Stromal cell of bone marrow (primary cell): ENCODE measurements at places on chromosomes 2 and 18.

DNA sequence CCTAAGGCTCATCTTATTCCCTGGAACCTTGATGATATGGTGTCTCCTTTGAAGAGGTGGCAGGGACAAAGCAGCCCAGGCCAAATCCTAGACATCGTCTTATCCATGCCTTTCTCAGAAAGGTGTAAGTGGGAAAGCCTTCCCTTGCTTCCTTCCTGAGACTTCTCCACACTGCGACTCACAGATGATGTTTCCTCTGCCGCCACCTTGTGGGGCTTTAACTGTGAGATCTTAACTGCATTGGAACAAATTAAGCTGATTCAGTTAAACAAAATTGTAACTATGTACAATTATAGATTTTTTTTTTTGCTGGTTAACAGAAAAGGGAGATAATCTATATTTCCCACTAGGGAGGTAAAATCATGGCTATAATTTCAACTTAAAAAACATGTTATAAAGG is 10.0 kb upstream of the GCA start:
- no peak for DNase-seq

DNA sequence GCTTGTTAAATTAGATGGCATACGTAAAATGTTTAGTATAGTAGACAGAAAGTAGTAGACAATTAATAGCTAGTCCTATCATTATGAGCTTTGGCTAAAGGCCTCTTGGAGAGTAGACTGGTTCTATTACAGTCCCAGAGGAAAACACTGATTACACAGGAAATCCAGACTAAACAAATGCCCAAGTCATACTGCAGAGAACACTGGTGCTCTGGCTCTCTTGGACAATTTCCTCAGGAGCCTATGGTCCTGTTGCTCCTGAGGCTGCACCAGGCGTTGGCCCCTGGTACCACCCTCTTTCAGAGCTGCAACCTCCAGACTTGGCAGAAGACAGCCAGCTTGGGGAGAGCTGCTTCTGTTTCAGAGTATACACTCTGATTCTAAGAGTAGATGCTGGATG is 41.8 kb downstream of the STAT1 start:
- DNase-seq: no peak

DNA sequence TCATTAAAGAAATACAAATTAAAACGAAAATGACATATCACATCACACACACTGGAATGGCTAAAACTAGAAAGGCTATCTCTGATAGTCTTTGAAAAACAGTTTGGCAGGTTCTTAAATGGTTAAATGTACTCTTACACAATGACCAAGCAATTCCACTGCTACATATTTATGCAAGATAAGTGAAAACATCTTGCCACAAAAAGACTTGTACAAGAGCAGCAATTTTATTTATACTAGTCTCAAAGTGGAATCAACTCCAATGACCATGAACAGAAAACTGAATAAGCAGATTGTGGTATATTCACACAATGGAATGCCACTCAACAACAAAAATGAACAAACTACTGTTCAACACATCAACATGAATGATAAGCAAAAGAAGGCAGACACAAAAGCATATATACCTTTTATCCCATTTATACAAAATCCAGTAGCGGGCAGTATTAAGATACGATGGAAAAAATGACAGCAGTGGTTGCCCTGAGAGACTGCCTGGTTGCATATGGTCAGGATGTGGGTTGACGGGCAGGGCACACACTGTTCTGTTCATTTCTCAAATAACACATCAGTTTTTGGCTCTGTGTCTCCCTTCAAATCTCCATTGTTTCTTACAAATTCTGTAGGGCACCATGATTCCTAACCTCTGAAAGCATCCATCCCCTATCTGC is 25.4 kb downstream of the SP100 start:
- DNase-seq: peak; percentile 45

DNA sequence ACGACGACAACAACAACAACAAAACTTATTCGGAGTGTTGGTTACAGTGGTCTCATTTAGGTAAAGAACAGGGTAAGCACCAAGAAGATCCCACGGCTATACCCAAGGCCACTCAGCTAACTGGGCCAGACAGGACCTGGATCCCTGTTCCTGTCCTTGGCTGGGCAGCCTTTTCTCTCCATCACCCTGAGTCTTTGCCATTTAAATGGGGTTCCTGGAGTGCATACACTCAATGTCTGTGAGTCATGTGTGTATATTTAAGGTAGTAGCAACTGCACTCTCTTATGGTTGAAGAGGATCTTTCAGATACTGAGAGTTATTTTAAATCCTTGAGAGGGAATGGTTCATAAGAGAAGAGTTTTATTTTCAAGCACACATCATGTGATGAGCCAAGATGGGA is 35.3 kb downstream of the ADCYAP1 start:
- no peak for DNase-seq

DNA sequence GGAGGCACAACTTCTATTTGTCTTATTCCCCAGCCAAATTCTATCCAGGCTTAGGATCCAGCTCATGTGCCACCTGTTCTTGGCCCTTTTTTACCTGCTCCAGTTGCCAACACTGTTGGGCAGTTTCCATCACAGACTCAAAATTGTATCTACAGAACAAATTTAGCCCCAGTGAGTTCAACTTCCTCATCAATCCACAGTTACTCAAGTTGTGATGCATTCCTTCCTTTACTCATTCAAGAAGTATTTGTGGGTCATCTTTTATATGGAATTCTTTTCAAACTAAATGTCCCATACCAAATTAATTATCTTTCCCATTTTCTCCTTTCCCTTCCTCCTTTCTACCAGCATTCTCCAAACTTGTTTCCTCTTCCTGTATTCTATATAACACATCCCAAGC is 12.7 kb upstream of the DDX18 start:
- no peak for DNase-seq

DNA sequence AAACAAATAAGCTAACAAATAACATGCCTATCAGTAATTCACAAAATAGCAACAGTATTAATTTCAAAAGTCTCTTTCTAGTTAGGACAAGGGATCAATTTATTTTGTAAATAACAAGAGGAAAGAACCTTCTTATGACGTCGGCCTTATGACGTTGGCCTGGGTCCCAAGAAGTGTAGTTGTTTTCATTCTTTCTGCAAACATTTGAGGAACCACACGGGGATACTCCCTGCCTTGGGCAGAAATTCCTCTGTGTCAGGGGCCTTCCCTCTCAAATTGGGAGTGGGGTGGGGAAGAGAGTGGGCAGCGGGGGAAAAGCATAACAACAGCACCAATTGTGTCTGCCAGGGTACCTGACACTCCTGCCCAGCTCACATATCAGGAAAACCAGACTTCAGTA is 1.3 kb downstream of the CCDC68 start:
- no peak for DNase-seq

GRCh38 chr2:240428245-240428644 is 7.2 kb upstream of the GPC1 start:
- DNase-seq: no peak

- DNase-seq: no peak
Observed at GRCh38 chr2:134736167-134736880, 17.5 kb upstream of the TMEM163 start.

GRCh38 chr2:232126301-232127099 is 165.0 kb downstream of the DIS3L2 start:
- DNase-seq: no peak

- DNase-seq: no peak
Observed at GRCh38 chr2:42542871-42543270, 25.6 kb upstream of the MTA3 start.

GRCh38 chr2:119123389-119123788 is 35.2 kb downstream of the C1QL2 start:
- DNase-seq: no peak

DNA sequence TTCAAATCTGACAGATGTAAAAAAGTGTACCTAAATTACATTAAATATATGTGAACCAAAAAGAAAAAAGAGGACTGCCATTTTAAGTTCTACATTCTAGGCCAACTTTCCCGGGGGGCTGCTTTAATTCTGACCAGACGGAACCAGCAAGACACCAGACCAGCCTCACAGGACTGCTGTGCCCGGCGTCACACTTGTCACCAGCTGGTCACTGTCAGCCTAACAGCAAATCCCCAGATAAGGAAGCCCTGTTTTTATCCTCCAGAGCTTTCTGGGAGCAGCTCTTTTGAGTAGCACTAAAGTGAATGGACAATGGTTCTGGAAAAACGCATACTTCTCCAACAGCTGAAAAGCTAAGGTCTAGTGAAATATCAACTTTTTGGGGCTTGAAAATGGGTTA is 35.6 kb downstream of the CYB5A start:
- no peak for DNase-seq

- DNase-seq: no peak
Observed at GRCh38 chr18:31633392-31634330, 42.0 kb downstream of the TTR start.

GRCh38 chr2:56117764-56118163 is 66.0 kb upstream of the CCDC85A start:
- no peak for DNase-seq

DNA sequence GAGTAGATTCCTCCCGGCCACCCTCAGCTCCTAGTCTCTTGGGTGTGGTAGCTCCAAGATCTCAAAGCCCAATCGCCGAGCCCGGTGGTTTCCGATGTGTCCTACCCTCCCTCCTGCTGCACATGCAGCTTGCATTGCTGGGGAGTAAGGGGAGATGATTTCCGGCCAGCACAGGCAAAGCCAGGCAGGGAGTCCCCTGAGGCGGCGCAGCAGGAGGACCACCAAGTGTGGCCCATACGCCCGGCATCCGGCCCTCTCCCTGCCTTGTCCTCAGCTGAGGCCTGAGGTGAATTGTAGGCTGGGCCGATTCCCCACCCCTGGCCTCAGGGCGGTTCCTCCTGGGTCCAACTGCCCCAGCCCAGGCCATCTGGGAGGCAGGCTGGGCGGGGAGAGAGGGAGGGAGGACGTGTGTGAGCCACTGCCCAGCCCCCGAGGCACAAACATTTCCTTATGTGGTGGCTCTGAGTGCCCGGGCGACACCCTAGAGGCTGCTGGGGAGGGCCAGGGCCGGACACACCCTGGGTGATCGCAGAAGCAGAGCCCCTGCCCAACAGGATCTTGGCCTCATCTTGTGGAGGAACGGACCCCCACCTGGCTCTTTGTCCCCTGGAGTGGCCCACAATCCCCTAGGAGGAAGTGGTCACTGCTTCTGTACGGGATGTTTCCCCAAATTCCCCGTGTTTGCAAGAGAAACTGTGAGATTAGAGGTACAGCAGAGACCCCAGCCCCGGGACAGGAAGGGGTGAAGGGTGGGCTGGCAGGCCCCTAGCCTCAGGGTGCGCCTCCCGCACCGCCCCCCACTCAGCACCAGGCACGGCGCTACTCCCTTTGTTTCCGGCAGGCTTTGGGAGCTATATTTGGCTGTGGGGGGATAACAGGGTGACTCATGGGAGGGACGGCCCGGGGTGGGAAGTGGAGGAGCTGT is 41.9 kb upstream of the PTMA start:
- DNase-seq: peak; percentile 86

DNA sequence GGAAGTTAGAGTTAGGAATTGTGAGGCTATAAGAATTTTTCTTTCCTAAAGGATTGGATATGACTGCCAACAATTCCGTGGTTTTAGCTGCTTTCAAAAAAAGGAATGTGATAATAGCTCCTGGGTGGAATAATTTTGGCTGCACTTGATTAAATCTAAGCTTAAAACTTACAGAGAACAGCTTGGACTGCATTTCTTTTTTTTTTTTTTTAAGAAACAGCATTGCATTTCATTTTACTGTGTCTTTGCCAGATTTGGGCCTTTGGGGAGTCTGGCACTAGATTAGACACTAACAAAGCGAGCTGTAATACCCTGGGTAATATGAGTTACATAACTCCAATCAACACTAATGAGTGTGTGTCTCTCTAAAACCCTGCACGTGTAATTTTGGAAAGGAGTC is 37.8 kb upstream of the ZNF397 start:
- DNase-seq: peak; percentile 31

GRCh38 chr2:96587843-96588242 is 50.3 kb downstream of the KANSL3 start:
- no peak for DNase-seq

DNA sequence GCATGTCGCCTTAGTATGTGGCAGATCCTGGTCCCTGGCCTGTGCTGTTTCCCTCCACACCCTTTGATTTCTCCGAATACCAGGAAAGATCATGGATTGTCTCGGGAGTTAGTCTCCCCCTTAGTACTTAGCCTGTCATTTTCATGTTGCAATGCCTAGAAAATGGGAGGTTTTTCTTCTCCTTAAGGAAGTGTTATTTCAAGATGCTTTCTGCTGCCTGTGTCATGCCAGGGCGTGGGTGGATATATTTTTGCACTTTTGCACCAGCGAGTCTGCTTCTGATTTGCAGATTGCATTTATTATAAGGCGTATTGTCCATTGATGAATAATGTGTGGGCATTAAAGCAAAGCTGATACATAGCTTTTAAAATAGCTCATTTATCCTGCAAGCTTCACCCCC is 223.5 kb downstream of the NEDD4L start:
- DNase-seq: peak; percentile 33

- DNase-seq: no peak
Observed at GRCh38 chr2:177127821-177128220, 84.8 kb upstream of the HNRNPA3 start.

DNA sequence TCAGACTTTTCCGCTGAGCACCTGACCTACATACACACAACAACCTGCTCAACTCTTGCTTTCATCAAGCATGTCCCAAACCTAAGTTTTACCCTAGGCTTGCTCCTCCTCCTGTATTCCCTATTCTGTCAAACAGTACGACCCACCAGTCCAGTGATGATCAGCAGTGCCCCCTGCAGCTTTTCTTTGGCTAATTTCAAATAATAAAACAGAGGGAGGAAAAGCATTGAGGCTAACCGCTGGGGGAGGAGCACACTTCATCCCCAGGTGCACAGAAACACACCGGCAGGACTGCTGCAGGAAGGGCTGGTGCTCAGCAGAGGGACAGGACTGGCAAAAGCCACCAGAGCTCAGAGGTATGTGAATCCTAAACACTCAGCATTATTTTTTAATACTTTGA is 21.2 kb downstream of the E2F6 start:
- DNase-seq: no peak

DNA sequence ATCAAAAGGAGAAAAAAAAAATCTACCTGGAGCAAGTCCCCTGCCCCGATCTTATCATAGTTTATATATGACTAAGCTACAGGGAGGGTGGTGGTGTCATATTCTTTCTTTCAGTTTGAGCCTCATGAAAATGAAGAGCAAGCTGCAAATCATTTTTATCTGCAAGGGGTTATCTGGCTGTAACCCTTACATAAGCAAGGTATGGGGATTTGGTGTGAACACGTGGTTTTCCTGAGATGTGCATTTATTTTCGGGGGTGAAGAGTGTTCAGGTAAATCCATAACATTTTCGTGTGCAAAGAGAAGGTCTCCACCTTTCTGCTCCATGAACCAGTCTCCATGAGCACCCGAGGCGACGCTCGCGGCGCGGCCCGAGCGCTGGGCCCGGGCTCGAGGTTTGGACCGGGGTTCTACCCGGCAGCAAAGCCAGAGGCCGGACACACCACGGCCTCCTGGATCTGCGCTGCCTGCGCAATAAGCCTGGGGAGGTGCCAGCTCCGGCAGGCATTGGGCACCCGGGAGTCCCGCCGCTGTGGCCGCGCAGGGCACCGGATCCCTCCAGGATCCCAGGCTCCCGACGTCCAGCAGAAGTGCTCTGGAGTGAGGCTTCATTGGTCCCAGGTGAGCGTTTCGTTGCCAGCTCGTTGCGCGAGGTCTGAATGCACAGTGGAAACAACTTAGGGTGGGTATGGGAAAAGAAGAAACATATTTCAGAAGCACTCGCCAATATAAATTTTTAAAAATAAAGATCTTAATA is 36.1 kb upstream of the GPD2 start:
- peak; percentile 56 for DNase-seq
